ENCODE measurements at places on chromosomes 11 and 22.

GRCh38 chr11:125168918-125169456 lies 4.4 kb downstream of the PKNOX2 start:
- DNase-seq: no peak

- DNase-seq: no peak
These were observed 3.9 kb upstream of the GNAZ start for GRCh38 chr22:23066200-23067022.

DNA sequence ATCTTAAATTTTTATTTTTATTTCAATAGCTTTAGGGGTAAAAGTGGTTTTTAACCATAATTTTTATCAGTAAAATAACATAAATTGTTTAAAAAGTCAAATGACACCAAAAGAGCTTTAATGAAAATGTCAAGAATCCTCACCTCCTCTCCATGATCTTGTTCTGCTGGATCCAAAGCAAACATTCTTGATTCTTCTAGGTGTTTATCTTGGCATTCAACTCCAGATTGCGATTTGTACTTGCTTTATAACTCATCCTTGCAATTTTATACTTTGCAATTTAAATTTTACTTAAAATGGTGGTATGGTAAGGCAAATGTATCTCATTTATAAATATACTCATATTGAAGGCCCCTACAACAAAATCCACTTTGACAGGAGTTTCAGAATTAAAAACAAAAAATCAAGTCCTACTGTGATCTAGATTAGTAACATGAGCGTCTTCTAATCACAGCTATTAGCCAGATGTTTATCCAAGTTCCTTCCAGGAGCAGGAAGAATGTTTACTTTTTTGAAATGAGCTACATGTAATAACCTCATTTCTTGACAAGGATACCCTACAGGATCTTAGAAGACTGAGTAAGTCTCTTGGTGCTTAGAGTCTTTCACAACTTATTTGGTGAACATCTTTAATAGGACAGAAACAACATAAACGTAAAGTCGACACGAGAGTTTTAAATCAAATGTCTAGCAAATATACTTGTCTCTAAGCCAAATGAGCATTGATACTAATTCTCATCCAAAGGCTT lies 72.4 kb upstream of the CARD18 start:
- no peak for DNase-seq

DNA sequence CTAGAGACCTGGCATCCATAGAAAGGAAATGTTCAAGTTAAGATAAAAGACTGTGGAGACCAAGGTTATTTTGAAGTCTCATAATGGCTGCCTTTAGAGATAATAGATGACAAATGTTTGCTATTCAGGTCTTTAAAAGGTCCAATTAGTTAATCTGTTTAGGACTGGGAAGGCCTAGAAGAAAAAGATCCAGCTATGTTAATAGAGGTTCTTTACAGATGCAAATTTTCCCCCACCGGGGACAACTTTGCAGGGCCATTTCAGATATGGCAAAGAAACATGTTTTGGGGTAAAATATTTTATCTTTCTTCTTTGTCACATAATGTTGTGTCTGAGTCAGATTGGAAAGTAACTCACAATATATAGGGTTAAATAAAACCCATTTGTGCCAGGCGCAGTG lies 3.1 kb upstream of the APOBEC3G start:
- DNase-seq: no peak

DNA sequence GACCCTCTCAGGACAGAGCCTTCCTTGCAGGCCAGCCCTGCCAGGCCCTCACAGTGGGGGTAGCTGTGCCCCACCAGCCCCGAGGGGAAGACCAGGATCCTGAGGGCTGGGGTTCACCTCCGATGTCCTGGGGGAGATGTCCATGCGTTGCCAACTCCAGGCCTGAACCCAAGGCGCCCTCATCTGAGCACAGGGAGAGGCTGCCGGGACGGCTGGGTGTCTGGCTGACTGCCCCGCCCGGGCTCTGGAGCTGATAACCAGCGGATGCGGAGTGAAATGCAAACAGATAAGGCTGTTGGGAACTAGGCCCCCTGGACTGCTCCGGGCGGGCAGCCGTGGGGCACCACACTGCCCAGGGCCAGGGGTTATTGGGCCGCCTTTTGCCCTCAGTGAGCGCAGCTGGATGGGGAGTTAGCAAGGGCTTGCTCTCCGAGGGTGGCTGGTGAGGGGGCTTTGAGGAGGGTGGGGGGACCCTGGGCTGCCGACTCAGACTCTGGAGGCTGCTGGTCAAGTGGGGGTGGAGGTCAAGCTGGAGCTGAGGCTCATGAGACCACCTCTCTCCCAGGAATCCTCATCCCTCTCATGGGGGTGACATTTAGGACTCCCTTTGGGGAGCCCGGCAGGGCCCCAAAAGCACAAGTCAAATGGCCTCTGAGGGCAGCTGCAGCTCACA lies 5.6 kb upstream of the MUC6 start:
- DNase-seq: no peak

DNA sequence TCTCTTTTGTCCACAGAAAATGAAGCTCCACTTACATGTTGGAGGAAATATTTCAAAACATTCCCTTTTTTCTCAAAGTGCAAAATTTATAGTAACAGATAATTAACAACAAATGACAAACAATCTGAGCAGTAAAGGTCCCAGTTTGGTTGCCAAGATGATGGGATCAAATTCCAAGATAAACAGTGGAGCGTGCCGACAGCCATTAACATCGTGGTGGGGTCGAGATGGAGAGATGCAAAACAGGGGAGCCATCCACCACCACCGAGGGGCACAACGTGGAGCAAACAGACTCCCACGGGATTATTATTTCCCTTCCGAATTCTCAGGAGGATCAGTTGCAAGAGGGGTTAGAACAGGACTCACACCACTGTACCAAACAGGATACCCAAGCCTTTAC lies 17.2 kb downstream of the MPPED2 start:
- DNase-seq: no peak

DNA sequence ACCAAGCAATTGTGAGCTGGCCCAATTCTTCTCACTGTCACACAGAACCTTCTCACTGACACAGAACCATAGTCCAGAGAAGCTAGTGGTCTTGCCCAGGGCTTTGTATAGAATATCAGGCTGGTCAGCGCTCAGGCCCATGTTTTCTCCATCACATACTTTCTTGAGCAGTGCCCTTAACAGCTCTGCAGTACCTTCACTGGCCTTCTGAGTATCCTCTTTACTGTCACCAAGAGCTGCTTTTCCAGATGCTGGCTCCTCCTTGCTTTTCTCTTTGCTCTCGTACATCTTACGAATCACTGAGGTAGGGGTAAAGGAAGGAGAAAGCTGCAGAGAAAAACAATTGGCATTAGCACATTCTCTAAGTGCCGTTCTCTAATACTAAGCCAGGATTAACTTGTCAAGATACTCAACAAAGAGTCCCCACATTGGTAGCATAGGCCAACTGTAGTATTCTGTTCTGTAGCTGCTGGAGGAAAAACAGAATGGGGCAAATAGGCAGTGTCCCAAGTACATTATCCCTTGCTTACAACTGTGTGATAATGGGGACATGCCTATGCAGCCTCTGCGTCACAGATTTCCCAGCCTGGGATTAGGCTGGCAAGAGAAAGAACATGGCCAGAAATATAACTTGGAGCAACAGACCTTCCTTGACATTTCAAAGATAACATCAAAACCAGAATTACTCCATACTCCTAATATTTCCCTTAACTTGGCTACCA lies 43.5 kb downstream of the DRG1 start:
- no peak for DNase-seq

DNA sequence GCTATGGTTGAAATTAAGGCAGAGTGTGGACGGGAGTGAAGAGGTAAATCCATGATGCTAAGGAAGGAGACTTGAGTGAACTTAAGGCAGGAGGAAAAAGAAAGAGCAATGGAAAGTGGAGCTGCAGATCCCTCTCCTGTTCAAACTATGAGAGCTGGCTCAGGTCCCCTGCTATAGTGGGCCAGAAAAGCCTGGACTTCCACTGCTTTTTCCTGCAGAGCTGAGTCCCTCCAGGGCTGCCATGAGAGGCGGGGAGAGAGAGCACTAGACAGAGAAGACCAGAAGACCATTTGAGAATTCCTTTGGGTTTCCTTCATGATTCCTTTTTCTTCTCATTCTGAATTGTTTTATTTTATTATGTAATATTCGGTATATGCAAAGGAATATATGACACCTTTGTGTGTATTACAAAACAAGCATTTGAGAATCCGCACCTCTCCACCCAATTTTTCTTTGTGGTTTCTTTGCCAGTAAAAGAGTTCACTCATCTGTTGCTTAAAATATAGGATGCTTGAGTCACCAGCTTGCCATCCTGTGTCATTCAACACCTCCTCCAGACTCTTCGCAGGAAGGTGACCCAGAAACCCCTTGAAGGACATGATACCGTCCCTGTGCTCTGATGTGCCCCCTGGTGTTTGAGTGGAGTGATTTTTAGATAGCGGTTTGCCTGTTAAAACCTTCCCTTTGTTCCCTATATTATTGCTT lies 24.4 kb downstream of the SREBF2 start:
- DNase-seq: no peak

- DNase-seq: no peak
These were observed 107.0 kb downstream of the WNT7B start for GRCh38 chr22:45870011-45870410.

DNA sequence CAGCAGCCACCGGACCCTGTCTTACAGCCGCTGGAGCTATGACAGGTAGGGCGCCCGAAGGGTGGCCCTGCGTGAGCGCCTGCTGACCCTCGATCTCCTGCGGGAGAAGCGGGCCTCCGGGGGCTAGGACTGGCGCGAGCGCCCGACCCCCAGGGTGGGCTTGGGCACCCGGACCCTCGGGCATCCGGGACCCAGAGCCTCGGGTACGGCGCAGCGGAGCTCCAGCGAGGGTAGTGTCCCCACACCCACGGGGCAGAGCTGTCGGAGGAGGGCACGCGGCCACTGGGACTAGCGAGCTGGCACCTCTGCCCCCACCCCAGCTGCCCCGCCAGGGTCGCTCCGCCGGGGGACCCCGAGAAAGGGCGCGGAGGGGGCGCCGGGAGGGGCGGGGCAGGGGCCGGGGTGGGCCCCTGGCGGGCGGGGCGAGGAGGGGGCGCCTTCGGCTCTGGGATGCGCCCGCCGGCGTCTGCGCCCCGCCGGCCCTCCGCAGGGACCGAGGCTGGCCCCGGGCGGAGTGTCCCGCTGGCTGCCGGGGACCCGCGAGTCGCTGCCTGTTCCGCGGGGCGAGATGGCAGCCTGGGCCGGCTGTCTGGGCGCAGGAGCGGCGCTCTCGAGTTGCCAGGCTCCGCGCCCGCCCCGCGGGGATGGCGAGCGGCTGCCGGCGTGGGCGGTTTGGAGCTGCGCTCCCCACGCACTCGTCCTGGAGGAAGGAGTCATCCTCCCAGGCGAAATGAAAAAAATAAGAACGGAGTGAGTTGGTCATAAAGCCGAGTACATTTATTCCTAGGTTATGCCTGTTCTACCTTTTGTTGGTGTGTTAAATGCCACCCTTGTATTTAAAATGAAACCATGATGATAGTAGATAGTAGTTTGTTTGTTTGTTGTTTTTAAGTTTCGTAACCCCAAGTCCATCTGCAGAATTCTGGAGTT lies 32.4 kb downstream of the EIF3F start:
- no peak for DNase-seq

DNA sequence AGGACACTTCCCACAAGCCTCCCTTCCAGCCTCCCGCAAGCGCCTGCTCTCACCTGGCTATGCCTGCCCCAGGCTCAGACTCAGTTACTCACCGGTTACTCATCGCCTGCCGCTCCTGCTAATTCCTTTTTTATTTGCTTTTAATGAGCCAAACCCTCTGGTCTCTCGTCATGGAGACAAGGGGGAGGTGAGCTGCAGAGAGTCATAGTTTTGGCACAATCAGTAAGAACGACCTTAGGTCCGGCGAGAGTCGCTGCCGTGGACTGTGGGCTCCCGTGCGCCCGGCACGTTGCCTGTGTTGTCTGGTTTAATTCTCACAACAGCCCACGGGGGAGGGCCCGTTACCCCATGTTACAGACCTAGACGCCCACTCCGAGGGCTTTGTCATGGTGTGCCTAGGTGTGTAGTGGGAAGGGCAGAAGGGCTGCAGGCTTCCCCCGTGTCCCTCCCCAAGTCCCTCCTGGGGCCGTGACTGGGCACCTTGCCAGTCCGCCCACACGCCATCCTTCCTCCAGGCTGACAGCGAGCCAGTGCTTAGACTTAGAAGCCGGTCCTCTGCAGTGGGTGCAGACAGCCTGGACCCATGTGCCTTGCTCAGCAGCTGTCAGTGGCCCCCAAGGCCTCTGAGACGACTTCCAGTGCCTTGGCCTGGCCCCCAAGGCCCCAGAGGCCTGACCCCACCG lies 42.2 kb downstream of the WNT7B start:
- DNase-seq: no peak

DNA sequence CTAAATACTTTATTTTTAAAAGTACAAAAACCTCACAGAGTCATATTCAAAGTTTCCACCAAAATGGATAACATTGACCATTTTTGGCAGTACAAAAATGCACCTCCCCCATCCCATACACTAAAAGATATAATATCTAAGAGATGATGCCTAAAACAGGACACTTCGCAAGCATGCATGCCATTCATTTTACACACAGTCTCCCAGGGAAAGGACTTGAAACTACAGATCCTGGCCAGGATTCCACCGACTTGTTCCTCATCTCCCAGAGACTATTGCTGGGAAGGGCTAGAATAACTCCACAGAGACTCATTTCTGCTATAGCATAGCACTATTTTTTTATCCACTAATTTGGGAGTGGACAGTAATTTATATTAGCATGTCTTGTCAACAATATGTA lies 81.7 kb downstream of the MTNR1B start:
- no peak for DNase-seq

GRCh38 chr11:87849216-87849615 lies 326.0 kb downstream of the RAB38 start:
- DNase-seq: no peak

GRCh38 chr11:116072601-116073410 lies 568.6 kb upstream of the CADM1 start:
- DNase-seq: no peak

DNA sequence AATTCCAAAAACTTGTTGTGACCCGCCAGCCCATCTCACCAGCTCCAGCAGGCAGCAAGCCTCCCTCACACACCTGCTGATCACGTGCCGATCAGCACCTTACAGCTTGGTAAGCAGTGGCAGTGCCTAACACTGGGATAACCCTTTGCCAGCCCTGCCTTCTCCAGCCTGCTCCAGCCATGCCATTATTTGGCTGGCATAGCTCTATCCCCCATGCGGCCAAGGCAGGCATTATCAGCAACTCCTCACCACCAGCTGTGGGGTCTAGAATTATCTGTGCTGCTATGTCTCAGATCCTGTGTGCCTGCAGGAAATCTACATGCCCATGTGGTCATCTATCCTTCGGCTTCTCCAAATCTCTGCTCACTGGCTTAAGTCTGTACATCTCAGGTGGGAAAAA lies 215.0 kb downstream of the ST3GAL4 start:
- DNase-seq: no peak

- no peak for DNase-seq
These were observed 353.4 kb downstream of the TENM4 start for GRCh38 chr11:79087238-79087960.

DNA sequence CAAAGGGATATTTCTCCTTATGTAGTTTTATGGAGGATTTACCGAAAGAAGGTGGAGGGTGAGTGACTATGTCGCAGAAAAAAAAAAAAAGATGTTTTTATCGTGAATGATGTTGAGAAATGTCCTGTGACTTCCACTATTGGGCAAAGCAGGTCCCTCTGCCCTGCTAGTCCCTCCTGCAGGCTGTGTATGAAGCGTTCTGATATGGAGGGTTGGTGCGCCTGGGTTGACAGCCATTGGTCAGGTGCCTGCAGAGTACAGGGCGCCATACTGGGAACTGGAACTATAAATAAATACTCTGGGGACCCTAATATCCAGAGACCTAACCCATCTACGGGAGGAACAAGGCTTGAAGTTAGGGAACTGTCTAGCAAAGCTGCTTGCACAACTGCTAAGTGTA lies 1.5 kb downstream of the IL17RA start:
- DNase-seq: no peak

GRCh38 chr11:119991669-119992068 lies 146.2 kb downstream of the TRIM29 start:
- DNase-seq: no peak

Data from anterior cingulate cortex (tissue), 58 donors.